GM23248 (cell line): ENCODE measurements at places on chromosomes 16 and 17. TPM values are rescaled to one million over a fixed set of nuclear protein-coding genes. Genes with fewer than 3 reads are reported as not detected.

DNA sequence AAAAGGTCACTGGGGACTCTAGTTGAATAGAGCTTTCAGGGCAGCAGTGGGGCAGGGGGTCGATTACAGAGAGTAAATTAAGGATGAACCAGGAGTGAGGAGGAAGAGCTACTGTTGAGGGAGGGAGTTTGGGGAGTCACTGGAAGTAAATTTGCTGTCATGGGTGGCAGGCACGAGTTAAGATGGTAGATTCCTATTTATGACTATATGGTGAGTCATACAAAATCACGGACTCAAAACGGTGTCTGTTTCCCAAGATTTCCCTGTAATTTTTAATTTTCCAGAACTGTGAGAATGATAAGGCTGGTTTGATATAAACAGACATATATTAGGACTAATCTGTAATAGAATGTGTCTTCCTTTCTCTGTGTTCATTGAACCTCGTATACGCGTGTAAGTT, 287.6 kb upstream of the GOT2 start:
- H3K27ac ChIP-seq: no peak overlapping the region
- no peak overlapping the region for H3K4me3 ChIP-seq
- H3K36me3 ChIP-seq: no peaks in the 10 kb centered on the region
- H3K4me1 ChIP-seq: no peaks in the 10 kb centered on the region
- DNase-seq: no peak
- no peaks in the 10 kb centered on the region for H3K27me3 ChIP-seq

DNA sequence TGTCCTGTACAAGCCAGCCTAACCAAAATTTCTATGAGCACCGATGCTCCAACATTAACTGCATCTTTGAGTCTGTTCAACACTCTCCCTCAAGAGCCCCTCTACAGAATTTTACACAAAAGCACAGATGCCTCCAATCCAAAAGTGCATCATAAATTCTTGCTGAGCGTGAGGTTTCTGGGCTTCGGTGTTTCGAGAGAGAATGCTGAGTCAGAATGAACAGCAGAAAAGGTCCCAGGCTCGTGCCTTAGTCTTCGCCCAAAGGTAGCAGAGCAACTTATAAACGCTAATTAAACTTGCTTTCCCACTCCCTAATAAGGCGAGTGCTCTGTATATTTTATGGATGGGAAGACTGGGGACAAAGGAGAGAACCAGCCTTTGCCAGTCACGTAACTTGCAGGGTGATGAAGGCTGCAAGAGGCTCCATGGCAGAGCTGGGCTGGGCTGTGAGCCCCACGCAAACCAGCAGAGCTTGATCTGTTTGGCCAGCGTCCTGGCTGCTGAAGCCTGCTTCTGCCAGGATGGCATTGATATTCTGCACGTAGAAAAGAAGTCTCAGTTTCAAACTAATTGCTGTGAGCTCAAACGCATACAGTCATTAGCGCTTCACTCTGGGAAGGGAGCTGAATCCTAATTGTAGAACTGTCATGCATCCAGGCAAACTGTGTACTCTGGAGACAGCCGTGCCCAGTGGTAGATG, 138.5 kb downstream of the DNAH9 start:
- no peak overlapping the region for H3K4me3 ChIP-seq
- H3K4me1 ChIP-seq: no peaks in the 10 kb centered on the region
- no peaks in the 10 kb centered on the region for H3K36me3 ChIP-seq

Gene TBC1D3E
- total RNA-seq: not detected in 2 replicates

Gene ETV4
- 2.1 and 3.5 TPM in 2 replicates for total RNA-seq

GRCh38 chr16:64983963-64984362, 137.9 kb downstream of the CDH11 start:
- H3K36me3 ChIP-seq: peaks cover 70% of the 10 kb centered on the region
- H3K4me1 ChIP-seq: peaks cover 14% of the 10 kb centered on the region; the same call in 1 of the 2 replicates
- H3K27ac ChIP-seq: peak overlapping the region; percentile 56

GRCh38 chr17:39742126-39742855, 4.6 kb downstream of the GRB7 start:
- no peak for DNase-seq
- H3K4me1 ChIP-seq: peaks cover 20% of the 10 kb centered on the region
- H3K4me3 ChIP-seq: no peak overlapping the region
- no peak overlapping the region for H3K27ac ChIP-seq
- peaks cover 4% of the 10 kb centered on the region; the same call in 1 of the 2 replicates for H3K27me3 ChIP-seq

- DNase-seq: peak; percentile 27
- peaks cover 4% of the 10 kb centered on the region for H3K4me1 ChIP-seq
- no peak overlapping the region for H3K27ac ChIP-seq
- no peaks in the 10 kb centered on the region for H3K27me3 ChIP-seq
- no peak overlapping the region for H3K4me3 ChIP-seq
Observed at GRCh38 chr17:17196776-17197175, 9.4 kb downstream of the PLD6 start.

- H3K36me3 ChIP-seq: no peaks in the 10 kb centered on the region
- no peak overlapping the region for H3K4me3 ChIP-seq
- H3K27me3 ChIP-seq: no peaks in the 10 kb centered on the region
- peak overlapping the region; percentile 65 for H3K27ac ChIP-seq
Observed at GRCh38 chr16:14378131-14378551, 251.9 kb downstream of the PARN start.

DNA sequence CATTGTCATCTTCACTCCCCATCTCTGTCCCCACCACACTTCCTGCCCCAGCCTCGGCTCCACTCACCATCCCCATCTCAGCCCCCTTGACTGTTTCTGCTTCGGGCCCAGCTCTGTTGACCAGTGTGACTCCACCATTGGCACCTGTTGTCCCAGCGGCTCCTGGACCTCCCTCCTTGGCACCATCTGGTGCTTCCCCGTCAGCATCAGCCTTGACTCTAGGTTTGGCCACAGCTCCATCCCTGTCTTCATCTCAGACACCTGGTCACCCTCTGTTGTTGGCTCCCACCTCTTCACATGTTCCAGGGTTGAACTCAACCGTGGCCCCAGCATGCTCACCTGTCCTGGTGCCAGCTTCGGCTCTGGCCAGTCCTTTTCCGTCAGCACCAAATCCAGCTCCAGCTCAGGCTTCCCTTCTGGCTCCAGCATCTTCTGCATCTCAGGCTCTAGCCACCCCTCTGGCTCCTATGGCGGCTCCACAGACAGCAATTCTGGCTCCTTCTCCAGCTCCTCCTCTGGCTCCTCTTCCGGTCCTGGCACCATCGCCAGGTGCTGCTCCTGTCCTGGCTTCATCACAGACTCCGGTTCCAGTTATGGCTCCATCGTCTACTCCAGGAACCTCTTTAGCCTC, 24.4 kb upstream of the PHKG2 start:
- no peak overlapping the region for H3K27ac ChIP-seq
- H3K36me3 ChIP-seq: peaks cover 59% of the 10 kb centered on the region
- H3K4me1 ChIP-seq: no peaks in the 10 kb centered on the region
- no peak for DNase-seq
- no peak overlapping the region for H3K4me3 ChIP-seq

DNA sequence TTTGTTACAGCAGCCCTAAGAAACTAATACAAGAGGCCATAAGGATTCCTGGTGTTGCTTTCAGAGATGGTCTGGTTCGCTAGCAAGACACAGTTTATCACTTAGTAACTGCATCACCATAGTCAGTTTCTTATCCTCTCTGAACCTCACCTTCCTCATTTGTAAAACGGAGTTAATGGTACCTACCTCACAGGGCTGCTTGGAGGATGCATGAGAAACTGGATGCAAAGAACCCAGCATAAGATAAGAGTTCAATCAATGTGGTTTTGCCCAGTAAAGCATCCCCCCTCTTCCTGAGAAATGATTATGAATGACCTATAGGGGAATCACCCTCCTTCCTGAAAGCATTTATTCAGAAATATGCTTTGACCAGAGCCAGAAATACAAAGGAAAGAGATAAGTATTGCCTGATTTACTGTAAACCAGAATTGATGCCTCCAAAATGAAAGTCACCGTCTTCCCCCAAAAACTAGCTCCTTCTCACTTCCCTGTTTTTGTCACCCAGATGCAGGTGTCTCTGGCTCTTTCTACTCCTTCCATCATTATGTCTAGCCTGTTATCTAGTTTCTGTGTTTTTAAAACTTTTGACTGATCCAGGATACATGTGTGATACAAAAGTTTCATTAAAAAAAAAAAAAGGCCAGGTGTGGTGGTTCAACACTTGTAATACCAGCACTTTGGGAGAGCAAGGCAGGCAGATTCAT, 2.8 kb upstream of the TEFM start:
- H3K36me3 ChIP-seq: no peaks in the 10 kb centered on the region
- DNase-seq: no peak
- H3K4me1 ChIP-seq: peaks cover 7% of the 10 kb centered on the region
- no peak overlapping the region for H3K4me3 ChIP-seq

DNA sequence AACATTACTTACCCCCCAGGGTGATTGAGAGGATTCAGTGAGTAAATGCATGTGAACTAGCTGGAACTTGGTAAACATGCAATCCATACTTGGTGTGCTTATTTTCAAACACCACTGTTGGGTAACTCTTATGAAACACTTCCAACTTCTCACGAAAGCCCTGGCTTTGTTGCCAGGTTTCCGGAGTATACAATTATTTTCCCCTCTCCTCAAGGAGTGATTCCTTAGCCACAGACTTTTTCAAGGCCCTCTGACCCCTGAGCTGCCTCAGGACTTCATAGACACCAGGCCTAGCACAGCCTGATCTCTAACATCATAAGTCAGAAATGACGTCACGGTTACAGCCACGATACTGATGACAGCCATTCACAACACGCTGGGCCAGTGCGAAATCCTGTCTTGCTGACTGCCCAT, 27.6 kb downstream of the HSD17B2 start:
- H3K36me3 ChIP-seq: no peaks in the 10 kb centered on the region
- H3K4me3 ChIP-seq: no peak overlapping the region
- H3K27ac ChIP-seq: peak overlapping the region; percentile 69
- H3K27me3 ChIP-seq: no peaks in the 10 kb centered on the region
- H3K4me1 ChIP-seq: peaks cover 15% of the 10 kb centered on the region

GRCh38 chr17:78967782-78968362, 11.9 kb downstream of the LGALS3BP start:
- peak; percentile 24 for DNase-seq
- no peak overlapping the region for H3K27ac ChIP-seq
- H3K36me3 ChIP-seq: no peaks in the 10 kb centered on the region
- H3K27me3 ChIP-seq: no peaks in the 10 kb centered on the region
- H3K4me3 ChIP-seq: no peak overlapping the region

GRCh38 chr16:13351181-13351580, 449.8 kb downstream of the SHISA9 start:
- no peaks in the 10 kb centered on the region for H3K4me1 ChIP-seq
- H3K27ac ChIP-seq: no peak overlapping the region
- DNase-seq: no peak
- no peaks in the 10 kb centered on the region for H3K27me3 ChIP-seq
- no peaks in the 10 kb centered on the region for H3K36me3 ChIP-seq
- no peak overlapping the region for H3K4me3 ChIP-seq

- no peak overlapping the region for H3K4me3 ChIP-seq
- H3K36me3 ChIP-seq: no peaks in the 10 kb centered on the region
- peak; percentile 50 for DNase-seq
- no peaks in the 10 kb centered on the region for H3K4me1 ChIP-seq
- no peak overlapping the region for H3K27ac ChIP-seq
- peaks cover 4% of the 10 kb centered on the region; the same call in 1 of the 2 replicates for H3K27me3 ChIP-seq
Observed at GRCh38 chr16:1042866-1043265, 29.7 kb upstream of the SSTR5 start.

Gene IRF8
- not detected in 2 replicates for total RNA-seq

Gene HBM
- total RNA-seq: not detected in 2 replicates

Gene RPRML
- total RNA-seq: not detected in 2 replicates

DNA sequence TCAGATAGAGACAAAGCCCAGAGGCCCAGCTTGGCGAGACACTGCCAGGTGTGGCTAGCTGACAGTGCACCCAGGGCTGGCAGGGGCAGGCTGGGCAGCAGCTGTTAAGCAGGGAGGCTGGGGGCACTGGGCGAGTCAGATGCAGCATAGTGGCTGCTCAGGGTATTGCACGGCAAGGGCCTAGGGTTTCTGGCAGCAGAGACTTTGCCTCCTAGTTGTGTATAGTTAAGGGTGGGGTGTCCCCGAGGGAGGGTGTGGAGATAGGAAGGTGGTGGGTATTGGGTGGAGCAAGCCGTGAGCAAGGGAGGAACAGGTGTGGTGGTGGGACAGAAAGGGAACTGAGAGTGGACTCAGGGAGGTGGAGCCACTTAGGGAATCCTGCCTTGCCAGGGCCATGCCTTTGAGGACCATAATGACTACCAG, 66.0 kb downstream of the SMPD3 start:
- H3K4me3 ChIP-seq: no peak overlapping the region
- no peaks in the 10 kb centered on the region; the same call in 1 of the 2 replicates for H3K27me3 ChIP-seq
- H3K27ac ChIP-seq: no peak overlapping the region
- H3K36me3 ChIP-seq: no peaks in the 10 kb centered on the region
- H3K4me1 ChIP-seq: no peaks in the 10 kb centered on the region
- no peak for DNase-seq

- H3K27me3 ChIP-seq: no peaks in the 10 kb centered on the region
- peaks cover 40% of the 10 kb centered on the region for H3K36me3 ChIP-seq
- no peak overlapping the region for H3K4me3 ChIP-seq
- H3K4me1 ChIP-seq: no peaks in the 10 kb centered on the region
- no peak overlapping the region for H3K27ac ChIP-seq
Observed at GRCh38 chr17:4116516-4116915, 26.3 kb downstream of the ZZEF1 start.

Gene CACNG4
- total RNA-seq: not detected in 2 replicates

DNA sequence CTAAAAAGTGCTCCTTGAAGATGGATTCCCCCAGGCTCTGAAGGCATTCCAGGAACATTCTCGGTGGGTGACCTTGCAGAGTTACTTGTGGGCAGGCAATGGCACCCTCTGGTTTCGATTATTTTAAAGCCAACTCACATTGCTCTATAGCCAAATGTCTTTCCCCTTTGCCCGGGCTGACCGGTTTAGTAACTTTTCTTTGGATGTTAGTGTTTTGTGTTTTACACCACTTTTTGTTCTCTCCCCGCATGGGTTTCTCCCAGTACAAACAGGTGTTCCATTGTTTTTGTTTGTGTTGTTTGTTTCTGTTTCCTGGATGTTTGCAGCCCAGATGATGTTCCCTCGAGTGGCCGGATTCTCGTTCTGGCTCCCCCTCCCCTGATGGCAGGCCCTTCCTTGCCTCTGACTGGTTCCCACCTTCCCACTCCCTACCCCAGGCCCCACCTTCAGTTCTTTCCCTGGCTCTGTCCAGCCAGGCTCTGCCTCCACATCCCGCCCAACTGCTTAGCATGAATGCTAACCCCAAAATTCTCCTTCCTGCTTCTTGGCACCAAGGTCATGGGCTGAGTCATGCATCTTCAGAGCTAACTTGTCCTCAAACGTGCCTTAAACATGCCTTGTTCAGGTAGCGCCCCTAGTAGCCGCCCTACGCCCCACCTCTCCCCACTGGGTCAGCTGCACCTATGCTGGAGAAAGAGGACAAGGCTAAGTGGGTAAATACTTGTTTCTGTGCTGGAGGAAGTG, 40.6 kb downstream of the ELAC2 start:
- H3K27me3 ChIP-seq: no peaks in the 10 kb centered on the region
- peak; percentile 31 for DNase-seq
- H3K4me3 ChIP-seq: no peak overlapping the region
- H3K4me1 ChIP-seq: peaks cover 15% of the 10 kb centered on the region
- H3K27ac ChIP-seq: no peak overlapping the region
- H3K36me3 ChIP-seq: no peaks in the 10 kb centered on the region

Gene KRT28
- not detected in 2 replicates for total RNA-seq

DNA sequence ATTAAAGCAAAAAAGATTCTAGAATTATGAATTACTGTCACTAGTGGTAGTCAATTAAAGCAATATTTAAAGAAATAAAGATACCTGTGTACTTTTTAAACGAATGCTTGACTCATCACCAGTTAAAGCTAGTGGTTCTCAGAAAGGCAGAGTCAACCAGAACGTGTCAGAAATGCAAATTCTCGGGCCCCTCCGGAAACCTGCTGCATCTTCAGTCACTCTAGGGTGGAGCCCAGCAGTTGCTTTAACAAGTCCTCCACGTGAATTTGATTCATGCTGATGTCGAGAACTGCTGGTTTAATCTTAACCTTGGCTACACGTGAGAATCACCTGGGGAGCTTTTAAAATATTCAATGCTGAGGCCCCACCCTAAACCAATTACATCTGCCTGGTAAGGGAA, 169.8 kb upstream of the SDK2 start:
- no peaks in the 10 kb centered on the region for H3K27me3 ChIP-seq
- DNase-seq: no peak
- no peak overlapping the region for H3K4me3 ChIP-seq
- no peaks in the 10 kb centered on the region for H3K36me3 ChIP-seq
- H3K4me1 ChIP-seq: no peaks in the 10 kb centered on the region
- H3K27ac ChIP-seq: no peak overlapping the region
